Transverse colon (tissue), 4 donors: ENCODE measurements at places on chromosomes 11 and 22. TPM values are rescaled to one million over a fixed set of nuclear protein-coding genes. Genes with fewer than 3 reads are reported as not detected.
A peak's percentile ranks its signal among the peaks of the same experiment; 100 is the strongest.

HTR3B gene
- total RNA-seq = not detected

DNA sequence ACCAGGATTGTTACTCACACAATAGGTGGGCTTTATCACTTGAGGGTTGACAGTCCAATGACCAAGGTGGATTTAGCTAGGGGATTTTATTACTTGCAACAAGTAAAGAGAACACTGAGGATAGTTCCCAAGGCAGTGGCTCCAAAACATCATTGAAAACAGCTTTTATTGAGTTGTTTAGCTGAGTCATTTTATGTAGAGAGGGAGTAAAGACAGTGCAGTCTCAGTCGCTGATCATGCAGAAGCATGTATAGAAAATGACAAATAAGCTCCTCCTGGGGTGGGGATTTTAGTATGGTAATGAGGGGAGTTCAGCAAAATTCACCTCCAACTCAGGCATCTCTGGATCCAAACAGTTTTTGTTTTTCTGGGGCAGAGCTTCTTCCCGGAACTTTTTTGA lies 163.0 kb upstream of the CCDC179 start:
- DNase-seq = no peak

GRCh38 chr11:100592619-100593260 lies 94.3 kb upstream of the ARHGAP42 start:
- no peak for DNase-seq

SEC14L6 gene
- total RNA-seq = not detected

GRCh38 chr11:103338621-103339484 lies 229.6 kb downstream of the DYNC2H1 start:
- DNase-seq = no peak

DNA sequence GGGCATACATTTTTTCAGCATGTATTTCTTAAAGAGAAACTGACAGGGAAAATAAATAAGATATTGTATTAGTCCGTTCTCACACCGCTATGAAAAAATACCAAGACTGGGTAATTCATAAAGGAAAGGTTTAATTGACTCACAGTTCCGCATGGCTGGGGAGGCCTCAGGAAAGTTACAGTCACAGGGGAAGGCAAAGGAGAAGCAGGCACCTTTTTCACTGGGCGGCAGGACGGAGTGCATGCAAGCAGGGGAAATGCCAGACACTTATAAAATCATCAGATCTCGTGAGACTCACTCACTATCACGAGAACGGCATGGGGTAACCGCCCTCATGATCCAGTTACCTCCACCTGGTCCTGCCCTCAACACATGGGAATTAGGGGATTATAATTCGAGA lies 44.2 kb downstream of the PPFIA1 start:
- DNase-seq = no peak

- no peak for DNase-seq
These were observed 11.5 kb upstream of the RAC2 start for GRCh38 chr22:37255558-37256006.

GRCh38 chr11:103220133-103220532 lies 110.9 kb downstream of the DYNC2H1 start:
- DNase-seq = no peak

GRCh38 chr11:12376259-12377081 lies 901 bp upstream of the PARVA start:
- DNase-seq = peak; percentile 27

DNA sequence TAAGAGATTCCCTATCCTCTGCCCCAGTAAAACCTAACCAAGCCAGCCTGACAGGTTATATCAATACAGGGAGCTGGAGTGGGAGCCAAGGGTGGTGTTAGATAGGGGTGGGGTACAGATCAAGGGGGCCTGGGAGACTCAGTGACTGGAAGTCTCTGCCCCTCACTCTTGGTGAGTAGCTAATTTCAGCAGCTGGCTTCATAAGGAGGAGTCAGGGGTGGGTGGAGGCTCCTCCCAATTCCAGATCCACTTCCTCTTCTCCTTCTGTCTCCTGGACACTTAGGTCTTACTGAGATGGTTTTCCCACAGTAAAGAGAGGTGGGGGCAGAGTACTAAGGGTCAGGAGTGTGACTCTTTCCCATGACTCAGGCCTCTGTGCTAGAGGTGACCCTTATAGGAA lies 1.1 kb upstream of the VSIG2 start:
- no peak for DNase-seq

GPR83 gene
- total RNA-seq = not detected

KRTAP5-9 gene
- 0.79 TPM for total RNA-seq

GRCh38 chr22:29570456-29570855 lies 10.5 kb downstream of the NIPSNAP1 start:
- no peak for DNase-seq

THAP7 gene
- 27.0 TPM for total RNA-seq

GUCY1A2 gene
- total RNA-seq = 0.37 TPM
